ENCODE measurements at places on chromosomes 6 and 20.
A peak's percentile ranks its signal among the peaks of the same experiment; 100 is the strongest.

DNA sequence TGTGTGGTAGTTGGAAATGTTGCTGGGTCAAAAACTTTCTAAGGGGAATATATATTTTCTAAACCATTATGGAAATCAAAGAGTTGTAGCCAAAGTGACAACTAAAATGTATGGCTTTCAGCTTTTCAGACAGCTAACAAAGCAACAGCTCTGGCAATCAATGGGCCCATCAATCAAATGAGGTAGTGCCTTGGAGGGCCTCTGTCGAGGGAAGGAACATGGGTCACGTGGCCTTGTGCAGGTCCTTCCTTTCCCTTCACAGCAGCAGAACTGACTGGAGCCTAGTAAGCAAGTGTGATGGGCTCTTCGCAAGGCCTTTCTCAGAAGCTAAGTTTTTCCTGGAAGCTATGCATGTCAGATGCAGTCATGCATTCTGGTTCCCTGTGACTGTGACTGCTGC lies 17.9 kb downstream of the FAXC start:
- no peak for DNase-seq

GRCh38 chr20:561437-562231 lies 18.0 kb upstream of the CSNK2A1 start:
- peak; percentile 61 for DNase-seq

DNA sequence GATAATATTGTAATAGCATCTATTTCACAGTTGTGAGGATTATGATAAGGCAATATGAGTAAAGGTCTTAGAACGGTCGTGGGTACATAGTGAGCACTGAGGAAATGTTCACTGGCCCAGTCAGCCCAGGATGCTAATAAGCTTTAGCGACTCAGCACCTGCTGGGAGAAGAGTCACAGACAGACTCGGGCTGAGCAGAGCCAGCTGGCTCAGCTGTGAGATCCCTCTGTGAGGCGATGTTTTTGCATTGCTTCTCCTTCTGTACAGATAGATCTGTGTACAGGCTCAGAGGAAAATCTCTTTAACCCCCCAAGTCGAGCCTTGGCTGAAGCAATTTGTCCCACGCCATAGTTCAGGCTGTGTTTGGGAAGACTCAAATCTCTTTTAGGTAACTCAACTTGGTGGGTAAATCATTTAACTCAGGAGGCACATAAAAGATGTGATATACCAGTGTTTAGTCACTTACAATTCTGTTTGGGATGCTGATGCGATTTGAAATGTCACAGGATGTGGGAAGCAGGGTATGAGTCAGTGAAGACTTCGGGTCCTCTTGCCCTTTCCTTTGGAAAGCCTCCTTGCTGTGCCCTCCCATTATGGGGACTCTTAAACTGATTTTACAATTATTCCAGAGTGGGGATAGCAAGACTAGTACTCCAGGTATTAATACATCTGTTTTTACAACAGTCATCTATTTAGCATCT lies 53.1 kb downstream of the PHACTR1 start:
- DNase-seq, result no peak

DNA sequence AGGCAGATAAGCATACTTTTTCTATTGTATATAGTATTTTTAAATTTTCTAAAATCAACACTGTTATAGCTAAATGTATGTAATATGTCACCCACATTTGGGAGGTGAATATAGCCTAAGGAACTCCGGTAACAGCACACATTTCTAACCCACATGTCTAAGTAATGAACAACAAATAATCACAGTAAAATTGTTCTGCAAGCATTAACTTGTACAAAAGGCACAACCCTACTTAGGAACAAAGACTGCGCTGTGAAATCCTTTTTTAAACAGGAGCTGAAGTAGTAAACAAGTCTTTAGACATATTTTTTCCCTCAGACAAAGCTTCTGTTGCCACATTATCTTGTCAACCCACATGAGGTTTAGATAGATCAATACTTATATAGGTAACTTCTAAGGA lies 872.4 kb upstream of the SLC35B3 start:
- no peak for DNase-seq

DNA sequence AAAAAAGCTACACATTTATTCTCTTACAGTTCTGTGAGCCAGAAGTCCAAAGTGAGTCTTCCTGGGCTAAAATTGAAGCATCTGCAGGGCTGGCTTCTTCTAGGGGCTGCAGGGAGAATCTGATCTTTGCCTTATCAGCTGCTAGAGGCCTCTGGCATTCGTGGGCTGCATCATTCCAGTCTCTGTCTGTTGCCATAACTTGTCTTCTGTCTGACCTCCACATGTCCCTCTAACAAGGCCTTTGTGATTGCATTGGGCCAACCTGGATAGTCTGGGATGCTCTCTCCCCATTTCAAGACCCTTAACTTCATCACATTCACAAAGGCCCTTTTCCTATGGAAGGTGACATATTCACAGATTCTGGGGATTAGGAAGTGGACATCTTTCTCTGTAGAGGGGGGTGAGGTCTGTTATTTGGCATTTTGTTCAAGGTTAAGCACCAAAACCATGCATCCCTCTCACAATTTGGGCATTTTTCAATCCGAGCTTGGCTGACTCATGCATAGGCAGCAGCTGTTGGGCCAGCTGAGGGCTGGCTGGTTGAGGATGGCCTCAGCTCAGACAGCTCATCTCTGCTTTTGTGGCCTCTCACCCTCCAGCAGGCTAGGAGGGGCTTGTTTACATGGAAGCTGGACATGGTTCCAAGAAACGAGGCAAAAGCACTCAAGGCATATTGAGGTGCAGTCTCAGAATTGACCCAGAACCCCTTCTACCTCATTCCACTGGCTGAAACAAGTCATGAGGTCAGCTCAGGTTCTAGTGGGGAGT lies 116.1 kb upstream of the NXT1 start:
- no peak for DNase-seq

GRCh38 chr6:80725156-80725930 lies 618.9 kb downstream of the BCKDHB start:
- DNase-seq, result no peak

GRCh38 chr6:150499882-150500312 lies 99.8 kb upstream of the PLEKHG1 start:
- DNase-seq, result no peak

DNA sequence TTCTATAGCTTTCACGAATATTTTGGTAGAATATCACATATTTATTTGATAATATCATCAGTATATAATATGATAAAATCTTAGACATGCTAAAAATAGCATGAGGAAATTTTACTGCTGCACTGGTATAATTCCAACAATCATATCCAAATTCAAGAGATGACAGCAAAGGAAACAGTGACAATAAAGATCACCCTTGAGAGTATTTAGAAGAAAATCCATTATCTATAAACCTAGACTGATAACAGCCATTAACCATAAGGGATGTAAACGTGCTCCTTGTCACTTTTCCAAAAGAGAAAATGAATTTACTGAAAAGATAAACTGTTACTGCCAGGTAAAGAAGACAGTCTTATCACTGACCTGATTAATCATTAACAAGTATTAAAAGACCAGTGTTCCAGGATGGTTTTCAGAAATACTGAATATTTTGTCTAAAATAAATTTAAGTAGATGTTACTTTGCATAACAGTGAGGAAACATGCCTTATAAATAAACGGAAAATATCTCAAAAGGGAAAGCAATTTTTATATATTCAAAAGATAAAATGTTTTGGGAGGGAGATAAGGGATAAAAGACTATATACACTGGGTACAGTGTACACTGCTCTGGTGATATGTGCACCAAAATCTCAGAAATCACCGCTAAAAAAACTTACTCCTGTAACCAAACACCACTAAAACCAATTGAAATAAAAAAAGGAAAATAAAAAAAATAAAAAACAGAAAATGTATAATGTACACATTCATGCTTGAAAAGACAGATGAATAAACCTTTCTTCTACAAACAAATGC lies 1704.7 kb downstream of the HACE1 start:
- no peak for DNase-seq

- DNase-seq, result no peak
Observed at GRCh38 chr6:157017022-157017421, 239.8 kb downstream of the ARID1B start.

GRCh38 chr6:7439228-7439627 lies 49.6 kb downstream of the RIOK1 start:
- no peak for DNase-seq

DNA sequence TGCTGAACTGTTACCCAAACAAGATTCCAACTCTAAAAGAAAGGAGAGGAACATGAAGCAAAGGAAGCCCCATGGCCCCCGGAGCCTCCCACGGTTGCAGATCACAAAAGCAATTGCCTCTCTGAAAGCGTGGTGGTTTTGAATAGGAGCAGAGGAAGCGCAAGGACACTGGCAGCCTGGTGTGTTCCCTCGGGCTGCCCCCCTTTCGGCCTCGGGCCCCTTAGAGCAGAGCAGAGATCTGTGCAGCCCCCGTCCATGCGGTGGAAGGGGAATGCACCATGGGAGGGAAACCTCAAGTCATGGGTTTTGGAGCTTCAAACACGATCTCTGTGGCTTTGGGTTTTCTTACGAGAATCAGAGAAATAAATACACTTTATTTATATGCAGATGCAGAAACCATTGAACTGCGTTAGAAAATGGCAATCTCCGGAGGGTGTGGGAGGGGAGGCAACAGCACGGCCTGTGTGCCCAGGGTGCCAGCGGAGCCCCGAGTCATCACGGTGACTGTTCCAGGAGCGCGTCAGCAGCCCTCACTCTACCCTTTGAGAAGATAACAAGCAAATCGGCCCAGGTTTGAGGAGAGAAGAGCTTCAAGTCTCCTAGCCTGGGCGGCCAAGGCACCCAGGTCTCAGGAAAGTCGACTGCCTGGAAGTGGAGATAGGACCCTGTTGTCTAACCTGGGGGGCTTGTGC lies 20.5 kb downstream of the FOXF2 start:
- no peak for DNase-seq

DNA sequence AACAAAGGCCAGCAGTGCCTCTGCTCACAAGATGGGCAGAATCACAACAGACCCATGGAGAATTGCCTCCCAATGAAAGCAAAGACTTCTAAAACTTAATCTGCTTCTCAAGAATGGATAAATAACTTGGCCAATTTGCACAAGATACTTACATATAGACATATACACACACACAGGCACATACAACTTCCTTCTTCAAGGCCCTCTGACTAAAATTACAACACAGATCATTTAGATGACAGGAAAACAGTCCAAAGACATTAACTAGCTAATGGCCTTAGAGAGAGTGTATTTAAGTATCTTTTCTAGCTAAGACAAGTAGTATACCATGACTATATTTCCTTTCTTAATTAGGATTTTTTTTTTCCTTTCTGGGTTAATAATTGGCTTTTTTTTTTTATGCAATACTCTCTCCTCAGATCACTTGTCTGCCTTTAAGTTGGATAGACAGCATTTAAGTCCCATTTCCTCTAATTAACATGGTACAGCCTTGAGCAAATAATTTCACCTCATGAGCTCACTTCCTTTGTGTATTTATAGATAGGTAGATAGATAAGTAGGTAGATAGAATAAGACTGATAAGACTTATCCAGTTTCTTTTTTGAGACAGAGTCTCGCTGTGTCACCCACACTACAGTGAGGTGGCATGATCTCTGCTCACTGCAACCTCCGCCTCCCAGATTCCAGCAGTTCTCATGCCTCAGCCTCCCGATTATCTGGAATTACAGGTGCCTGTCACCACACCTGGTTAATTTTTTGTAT lies 70.0 kb downstream of the NRSN1 start:
- DNase-seq, result no peak

DNA sequence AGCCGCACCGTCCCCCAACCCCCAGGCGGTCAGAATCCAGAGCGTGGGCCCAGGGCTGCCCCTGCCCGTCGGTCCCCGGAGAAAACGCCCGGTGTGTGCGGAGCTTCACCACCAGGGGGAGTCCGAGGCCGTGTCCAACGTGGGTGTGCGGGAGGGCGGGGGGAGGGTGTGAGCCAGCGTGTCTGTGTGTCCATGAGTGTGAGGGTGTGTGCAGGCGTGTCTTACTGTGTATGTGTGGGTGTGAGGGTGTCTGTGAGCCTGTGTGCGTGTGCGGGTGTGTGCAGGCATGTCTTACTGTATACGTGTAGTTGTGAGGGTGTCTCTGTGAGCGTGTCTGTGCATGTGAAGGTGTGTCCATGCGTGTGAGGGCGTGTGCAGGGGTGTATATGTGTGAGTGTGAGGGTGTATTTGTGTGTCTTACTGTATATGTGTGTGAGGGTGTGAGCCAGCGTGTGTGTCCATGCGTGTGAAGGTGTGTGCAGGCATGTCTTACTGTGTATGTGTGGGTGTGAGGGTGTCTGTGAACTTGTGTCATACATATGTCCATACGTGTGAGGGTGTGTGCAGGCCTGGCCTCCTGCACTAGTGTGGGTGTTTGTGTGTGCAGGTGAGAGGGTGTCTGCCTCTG lies 24.6 kb upstream of the GATA5 start:
- DNase-seq, result peak; percentile 92

DNA sequence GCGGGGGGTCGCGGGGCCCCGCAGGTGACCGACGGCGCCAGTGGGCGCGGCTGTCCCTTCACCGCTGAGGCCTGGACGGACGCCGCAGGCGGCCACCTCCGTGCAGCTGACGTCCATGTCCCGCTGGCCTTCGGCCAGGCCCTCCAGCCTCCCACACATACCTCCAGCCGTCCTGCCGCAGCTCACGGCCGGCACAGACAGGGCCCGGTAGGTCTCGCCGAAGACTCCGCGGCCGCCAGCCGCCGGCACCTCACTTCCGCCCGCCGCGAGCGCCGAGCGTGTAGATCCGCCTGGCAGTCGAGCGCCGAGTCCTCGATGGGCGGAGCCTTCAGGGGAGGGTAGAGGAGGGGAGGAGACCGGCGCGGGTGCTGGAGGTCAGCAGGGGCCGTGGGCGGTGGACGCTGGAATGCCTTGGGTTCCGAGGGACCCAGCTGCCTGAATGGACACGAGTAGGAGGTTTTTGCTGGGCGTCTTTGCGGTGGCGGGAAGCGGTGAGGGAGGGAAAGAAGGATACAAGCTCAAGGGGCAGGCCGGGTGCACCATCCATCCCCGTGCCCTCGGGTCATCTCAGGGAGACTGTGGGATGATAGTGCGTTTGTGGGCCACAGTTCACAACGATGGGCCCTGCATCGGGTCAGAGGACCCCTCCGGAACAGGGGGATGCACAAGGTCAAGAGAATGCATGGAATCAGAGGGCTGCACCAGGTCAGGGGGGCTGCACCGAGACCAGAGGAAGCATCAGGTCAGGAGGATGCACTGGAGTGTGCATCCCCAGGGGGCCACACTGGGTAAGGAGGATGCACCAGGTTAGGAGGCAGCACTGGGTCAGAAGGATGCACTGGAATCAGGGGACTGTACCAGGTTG lies at the start of gene EXOC2:
Gene EXOC2 (minus strand): TSS at position 282 of the 865 bp plus-strand sequence. CDS start 55,321 bp downstream, outside the sequence.
- DNase-seq, result peak; percentile 83

All from GM12891 (cell line).